IMR-90 (cell line): ENCODE measurements at places on chromosomes 6 and 20. TPM values are rescaled to one million over a fixed set of nuclear protein-coding genes. Genes with fewer than 3 reads are reported as not detected.

GRCh38 chr6:140079328-140079727 is 704.9 kb upstream of the CITED2 start:
- DNase-seq = peak; percentile 71

GRCh38 chr6:116458264-116458663 is 2.9 kb upstream of the CALHM6 start:
- DNase-seq = no peak

DNA sequence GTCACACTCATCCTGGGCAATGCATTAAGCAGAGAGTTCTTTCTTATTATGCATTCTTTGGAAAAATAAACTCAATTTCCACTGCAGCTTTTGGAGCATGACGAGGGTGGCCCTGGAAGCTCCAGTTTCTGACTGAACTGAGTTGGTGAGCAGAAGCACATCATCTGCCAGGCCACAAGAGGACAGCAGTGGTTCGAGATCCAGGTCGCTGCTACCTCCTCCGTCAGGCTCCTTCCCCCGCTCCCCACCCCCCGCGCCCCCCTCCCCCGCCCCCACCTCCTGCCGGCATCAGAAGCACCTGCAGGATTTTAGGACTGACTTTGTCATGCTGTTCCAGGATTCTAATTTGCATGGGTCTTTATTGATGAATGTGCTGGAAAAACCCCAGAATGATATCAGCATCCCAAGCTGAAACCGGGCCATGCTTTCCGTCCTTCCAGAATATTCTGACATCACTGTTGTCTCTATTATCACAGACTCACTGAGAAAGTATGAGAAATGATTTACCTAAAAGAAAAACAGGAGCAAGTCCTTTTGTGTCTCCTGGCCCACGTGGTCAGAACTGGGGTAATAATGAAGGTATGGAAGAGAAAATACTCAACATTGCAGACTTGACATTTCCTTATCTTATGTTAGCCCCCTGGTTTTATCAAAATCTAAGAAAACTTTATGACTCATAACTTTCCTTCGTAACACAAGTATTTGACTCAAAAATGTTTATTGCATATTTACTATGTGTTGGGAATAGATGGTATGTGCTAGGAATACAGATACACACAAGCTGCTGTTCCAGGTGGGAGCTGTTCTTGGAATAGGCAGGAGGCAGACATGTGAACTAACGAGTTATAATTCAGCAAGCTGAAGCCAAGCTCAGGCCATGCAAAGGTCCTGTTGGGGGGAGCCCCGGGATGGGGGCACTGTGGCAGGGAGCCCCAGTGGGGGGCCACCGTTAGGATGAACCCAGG is 220.2 kb upstream of the EXOC2 start:
- DNase-seq = peak; percentile 47

GRCh38 chr20:50269091-50270033 is 78.7 kb downstream of the CEBPB start:
- DNase-seq = no peak

VSX1 gene
- total RNA-seq = not detected in 2 replicates
